ENCODE measurements at places on chromosomes 1 and 21.

GRCh38 chr21:33024201-33025103, 1.3 kb upstream of the OLIG2 start:
- DNase-seq = no peak

DNA sequence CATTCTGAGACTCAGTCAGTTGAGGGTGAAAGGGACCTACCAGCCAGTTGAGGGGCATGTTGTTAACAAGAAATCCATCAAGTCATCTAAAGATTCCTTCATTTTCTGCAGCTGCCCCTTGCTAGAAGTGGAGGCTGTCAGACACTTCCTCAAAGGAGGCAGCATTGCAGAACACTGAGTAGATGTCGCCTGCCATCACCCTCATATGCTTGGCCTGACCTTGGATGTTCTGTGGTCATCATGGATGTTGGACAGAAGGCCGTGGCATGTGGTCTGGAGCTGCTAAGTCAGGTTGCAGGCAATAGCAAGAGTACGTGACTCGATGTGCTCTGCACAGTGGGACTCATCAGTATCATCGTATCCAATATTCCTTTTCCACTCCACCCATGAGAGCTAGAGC, 70.6 kb downstream of the GATAD2B start:
- no peak for DNase-seq

DNA sequence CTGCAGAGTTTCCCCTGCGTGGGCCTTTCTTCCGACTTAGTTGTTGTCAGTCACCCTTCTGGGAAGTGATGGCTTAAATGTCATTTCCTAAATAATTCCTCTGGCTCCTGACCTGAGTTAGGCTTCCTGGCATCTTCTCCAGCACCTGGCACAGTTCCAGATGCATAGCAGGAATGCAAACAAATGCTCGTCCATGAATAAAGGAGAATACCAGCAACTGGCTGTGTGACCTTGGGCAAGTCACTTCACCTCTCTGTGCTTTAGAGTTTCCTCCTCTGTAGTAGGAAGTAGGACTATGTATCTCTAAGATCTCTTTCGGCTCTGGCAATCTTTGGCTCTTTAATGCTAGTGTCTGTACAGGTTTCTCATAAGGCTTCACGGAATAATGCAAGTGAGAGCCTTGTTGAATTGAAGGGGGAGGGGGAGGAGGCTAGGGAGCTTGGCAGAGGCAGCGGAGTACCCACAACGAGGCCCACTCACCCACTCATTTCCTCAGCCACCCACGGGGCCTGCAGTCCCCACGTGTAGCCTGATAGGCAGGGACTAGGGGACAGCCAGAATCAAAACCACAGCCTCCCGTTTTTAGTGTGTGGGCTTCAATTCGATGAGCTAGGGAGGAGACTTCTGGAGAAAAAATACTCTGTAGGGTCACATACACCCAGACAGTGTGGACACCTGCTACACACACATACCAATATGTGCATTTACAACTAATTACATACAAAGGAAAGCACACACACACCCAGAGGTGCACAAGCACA, 48.1 kb downstream of the TENT5C start:
- no peak for DNase-seq

- no peak for DNase-seq
Measured at GRCh38 chr1:24364975-24365678, 46.0 kb downstream of the GRHL3 start.

- DNase-seq = no peak
Measured at GRCh38 chr1:38662126-38662525, 197.4 kb downstream of the RRAGC start.

- DNase-seq = no peak
Measured at GRCh38 chr1:14627608-14628489, 29.4 kb downstream of the KAZN start.

GRCh38 chr1:81970416-81970815, 169.7 kb downstream of the ADGRL2 start:
- DNase-seq = no peak

DNA sequence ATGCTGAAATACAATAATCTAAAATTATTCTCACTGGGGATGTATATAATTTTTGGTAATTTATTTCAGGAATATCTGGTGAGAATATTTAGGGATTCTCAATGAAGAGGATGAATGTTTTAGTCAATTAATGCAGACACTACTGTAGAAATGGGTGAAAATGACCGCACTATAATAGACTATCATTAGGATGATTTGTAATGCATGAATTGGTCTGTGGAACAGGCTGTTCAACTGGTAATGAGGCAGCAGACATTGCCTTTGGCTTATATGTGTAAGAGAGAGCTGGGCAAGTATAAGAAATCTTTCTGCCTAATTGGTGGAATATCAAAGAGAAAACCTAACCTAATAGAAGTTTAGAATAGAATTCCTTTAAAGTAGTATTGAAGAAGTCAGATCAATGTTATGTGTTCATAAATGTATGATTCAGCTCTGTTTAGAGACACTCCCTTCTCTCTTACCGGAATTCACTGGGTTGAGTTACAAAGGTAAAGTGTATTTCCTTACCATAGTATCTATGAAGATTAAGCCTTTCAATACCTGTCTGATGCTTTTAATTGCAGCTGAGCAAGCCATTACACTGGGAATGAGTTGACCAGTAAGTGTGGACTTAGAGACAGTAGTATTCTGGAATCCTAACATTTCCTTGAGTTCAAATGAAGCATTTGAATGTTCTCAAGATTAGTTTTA, 274.5 kb downstream of the S1PR1 start:
- DNase-seq = no peak

GRCh38 chr1:45205910-45206721, at the start of gene ZSWIM5:
Gene ZSWIM5 (minus strand): TSS chr1:45206605. CDS start chr1:45206350, 255 bp downstream.
- DNase-seq = peak; percentile 27

- no peak for DNase-seq
Measured at GRCh38 chr1:27348861-27349783, 7.3 kb downstream of the SYTL1 start.

GRCh38 chr1:223844787-223845036, 1.0 kb downstream of the TP53BP2 start:
- no peak for DNase-seq
